Body of pancreas (tissue), 4 donors: ENCODE measurements at places on chromosomes 5 and 9. TPM values are rescaled to one million over a fixed set of nuclear protein-coding genes. Genes with fewer than 3 reads are reported as not detected.

PCDHAC2 gene
- total RNA-seq = 1.6 TPM

FST gene
- total RNA-seq = 0.52 TPM

DOCK2 gene
- total RNA-seq = 3.1 TPM

INSL4 gene
- not detected for total RNA-seq

FOXD4L5 gene
- total RNA-seq = not detected
